Activated T-helper 1 cell treated with anti-CD3 and anti-CD28 coated beads, Interleukin-2, amount 50 U/mL, for 16 hours (primary cell): ENCODE measurements at places on chromosomes 2 and 18.

GRCh38 chr18:48376406-48376805 lies 32.8 kb downstream of the ZBTB7C start:
- DNase-seq = no peak

GRCh38 chr2:150144546-150145298 lies 342.7 kb downstream of the RND3 start:
- no peak for DNase-seq

DNA sequence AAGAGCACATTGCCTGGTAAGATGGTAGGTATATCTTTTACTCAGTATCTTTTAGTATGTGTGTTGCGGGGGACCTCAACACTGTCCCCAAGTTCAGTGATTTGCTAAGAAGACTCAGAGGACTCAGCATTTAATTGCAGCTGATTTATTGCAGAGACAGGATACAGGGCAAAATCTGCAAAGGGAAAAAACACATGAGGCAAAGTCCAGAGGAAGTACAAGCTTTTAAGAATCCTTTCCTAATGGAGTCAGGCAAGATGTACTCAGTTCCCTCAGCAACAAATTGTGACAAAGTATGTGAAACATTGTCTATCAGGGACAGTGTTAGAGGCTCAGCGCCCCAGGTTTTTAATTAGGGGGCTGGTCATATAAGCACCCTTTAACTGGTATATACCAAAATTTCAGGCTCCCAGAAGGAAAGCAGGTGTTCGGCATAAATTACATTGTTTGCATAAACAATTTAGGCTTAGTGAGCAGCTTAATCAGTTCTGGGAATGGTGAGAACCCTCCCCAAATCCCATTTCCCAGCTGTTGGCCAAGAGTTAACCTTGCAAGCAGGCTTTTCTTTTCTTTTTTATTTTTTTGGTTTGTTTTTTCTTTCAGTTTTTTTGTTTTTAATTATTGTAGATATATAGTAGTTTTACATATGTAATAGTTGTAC lies 41.7 kb downstream of the RAB3GAP1 start:
- no peak for DNase-seq

DNA sequence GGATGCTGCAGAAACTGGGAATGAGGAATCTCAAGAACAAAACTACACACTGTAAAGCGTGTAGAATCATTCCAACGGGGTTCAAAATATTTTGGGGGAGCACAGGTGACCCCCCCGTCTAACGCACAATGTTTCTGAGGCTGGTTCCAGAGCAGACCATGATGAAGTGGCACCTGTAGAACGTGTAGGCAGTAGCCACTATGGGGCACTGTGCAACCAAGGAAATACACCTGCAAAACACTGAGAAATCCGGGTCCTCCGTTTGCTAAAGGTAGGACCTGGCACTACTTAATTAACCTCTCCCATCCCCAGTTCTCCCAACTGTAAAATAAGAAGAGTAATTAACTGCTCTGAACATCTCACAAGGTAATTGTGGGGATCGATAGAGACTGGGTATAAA lies 22.6 kb downstream of the ST6GAL2 start:
- DNase-seq = no peak

GRCh38 chr2:68280348-68280747 lies 28.0 kb upstream of the PPP3R1 start:
- no peak for DNase-seq

GRCh38 chr18:55214969-55215368 lies 255.7 kb upstream of the CCDC68 start:
- DNase-seq = no peak

- DNase-seq = no peak
These were observed 6.6 kb upstream of the TNFRSF11A start for GRCh38 chr18:62318228-62319180.

DNA sequence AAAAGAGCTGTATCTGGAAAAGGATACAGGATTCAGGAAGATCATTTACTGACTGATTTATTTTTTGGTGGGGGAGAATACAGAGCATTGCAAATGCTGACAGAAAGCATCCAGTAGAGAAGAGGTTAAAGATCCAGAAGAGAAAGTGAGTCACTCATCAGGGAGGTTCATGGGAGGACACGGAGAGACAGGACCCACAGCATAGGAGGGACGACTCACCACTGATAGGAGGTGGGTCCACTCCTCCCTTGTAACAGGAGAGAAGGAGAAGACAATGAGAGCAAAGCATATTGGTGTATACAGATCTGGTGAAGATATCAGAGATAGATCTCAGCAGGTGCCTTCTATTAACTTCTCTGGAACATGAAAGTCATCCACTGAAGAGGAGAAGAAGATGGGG lies 142.4 kb upstream of the AQP4 start:
- DNase-seq = no peak

DNA sequence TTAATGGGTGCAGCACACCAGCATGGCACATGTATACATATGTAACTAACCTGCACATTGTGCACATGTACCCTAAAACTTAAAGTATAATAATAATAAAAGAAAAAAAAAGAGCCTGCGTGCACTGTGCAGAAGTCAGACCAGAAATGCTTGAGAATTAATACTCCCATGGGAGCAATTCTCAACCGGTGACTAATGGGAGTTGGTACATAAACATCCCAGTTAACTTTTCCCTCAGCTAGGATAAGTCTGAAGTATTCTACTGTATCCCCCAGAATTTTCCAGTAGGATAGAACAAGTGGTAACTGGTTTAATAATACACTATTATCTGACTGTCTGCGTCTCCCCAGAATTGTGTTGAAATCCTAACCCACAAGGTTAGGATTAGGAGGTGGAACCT lies 113.6 kb upstream of the COL5A2 start:
- no peak for DNase-seq

GRCh38 chr2:120793682-120794403 lies 58.2 kb downstream of the GLI2 start:
- DNase-seq = no peak

DNA sequence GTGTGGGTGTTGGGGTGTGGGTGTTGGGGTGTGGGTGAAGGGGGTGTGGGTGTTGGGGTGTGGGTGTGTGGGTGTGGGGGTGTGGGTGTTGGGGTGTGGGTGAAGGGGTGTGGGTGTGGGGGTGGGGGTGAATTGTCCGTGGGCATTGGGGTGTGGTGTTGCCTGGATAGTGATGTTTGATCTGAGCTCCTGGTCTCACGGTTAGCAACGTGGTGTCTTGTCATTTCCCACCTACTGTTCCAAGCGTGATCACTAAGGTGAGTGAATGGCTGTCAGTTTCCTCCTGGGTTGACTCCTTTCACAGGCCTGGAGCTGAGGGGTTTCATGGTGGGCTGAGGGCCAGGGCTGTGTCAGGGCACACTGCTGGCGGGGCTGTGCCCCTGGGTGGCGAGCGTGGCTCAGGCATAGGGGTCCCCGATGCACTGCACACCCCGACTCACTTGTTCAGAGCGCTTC lies 27.2 kb downstream of the RTP5 start:
- DNase-seq = no peak

DNA sequence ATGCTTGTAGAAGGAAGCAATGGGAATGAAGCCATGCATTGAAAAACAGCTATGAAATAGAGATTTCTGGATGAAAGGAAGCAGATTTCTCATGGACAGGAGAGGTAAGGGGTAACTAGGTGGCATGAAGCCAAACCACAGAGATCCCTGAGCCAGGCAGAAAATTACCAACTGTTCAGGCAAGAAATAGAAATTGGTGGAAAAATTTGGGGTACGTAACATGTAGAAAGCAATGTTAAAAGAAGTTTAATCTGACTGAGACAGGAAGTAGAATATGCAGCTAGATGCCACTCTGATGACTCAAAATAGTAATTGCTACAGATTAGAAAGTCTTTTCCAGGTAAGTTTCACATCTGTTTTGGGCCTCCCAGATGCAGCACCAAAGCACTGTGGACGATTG lies 928.5 kb upstream of the CELF4 start:
- DNase-seq = no peak

- DNase-seq = no peak
These were observed 2.5 kb downstream of the GYPC start for GRCh38 chr2:126658319-126658904.

- no peak for DNase-seq
These were observed 27.3 kb downstream of the CAB39 start for GRCh38 chr2:230739961-230740360.

DNA sequence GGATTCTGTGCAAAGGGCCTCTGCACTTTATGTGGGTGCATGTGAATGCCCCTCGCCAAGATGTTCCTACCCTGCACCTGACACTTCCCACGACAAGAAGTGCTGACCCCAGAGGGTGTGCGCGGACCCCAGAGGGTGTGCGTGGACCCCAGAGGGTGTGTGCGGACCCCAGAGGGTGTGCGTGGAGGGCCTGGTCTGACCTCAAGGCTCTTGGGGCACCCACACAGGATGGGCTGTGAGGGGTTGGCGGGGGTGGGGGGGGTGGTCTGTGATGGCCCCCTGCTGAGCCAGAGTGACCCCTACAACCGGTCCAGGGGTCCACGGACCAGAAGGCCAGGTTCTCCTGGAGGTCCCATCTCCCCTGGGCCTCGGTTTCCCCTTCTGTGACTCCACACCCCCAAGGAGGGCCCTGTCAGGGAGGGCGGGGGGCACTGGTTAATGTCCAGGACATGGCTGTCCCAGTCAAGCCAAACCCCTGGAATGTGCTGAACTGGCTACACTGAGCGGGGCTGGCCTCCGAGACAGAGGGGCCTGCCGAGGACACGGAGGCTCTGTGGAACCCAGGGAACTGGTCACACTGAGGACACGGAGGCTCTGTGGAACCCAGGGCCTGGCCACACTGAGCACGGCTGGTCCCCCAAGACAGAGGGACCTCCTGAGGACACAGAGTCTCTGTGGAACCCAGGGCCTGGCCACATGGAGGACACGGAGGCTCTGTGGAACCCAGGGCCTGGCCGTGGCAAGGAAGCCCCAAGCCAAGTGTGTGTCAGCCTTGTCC lies 3.1 kb downstream of the NEU4 start:
- DNase-seq = no peak

GRCh38 chr18:6979954-6980353 lies 137.6 kb downstream of the LAMA1 start:
- no peak for DNase-seq

DNA sequence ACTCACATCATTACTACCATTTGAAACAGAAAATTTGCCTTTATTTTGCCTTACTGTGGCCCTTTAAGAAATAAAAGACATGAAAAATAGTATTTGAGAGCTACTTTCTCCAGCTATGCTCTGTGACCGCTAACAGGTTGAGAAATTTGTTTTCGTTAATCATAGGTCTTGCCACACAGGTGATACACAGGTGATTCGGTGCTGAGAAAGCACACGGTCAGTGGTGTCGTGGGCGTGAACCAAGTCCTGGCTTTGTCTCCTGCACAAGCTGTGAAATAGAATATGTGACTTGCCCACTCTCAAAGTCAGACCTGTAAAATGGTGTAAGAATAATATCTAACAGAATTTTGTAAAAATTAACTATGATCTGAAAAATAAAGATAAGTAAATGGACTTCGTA lies 155.3 kb upstream of the SLC39A10 start:
- no peak for DNase-seq

GRCh38 chr2:109471658-109472057 lies 142.1 kb downstream of the SEPTIN10 start:
- DNase-seq = no peak

GRCh38 chr2:47177043-47177565 lies 22.0 kb upstream of the STPG4 start:
- DNase-seq = no peak

- no peak for DNase-seq
These were observed 107.0 kb upstream of the ZC3H15 start for GRCh38 chr2:186379052-186379451.
